Tibial nerve (tissue), 4 donors: ENCODE measurements at places on chromosomes 3 and 15. TPM values are rescaled to one million over a fixed set of nuclear protein-coding genes. Genes with fewer than 3 reads are reported as not detected.

GRCh38 chr3:108462899-108463298, 47.5 kb downstream of the MYH15 start:
- no peak for DNase-seq
- H3K36me3 ChIP-seq, result no peaks in the 10 kb centered on the region
- no peak overlapping the region for H3K4me3 ChIP-seq
- no peaks in the 10 kb centered on the region for H3K27me3 ChIP-seq

DNA sequence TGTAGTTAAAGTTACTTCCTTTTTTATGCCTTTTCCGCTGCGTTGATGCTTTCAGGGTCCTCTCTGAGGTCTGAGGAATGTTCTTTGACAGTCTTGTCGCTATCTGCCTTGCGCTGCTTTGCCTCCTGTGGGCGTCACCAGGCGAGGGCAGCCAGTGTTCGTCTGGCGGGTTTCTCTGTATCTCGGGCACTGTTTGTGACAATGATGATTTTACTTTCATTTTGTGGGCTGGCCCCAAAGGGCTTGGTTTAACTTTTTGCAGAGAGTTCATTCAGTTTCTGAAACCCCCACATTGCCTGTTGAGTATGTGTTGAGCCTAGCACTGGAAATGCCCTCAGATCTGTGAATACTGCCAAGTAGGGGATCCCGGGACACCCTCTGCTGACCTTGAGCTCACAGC, 24.6 kb upstream of the SACM1L start:
- DNase-seq, result no peak
- peaks cover 19% of the 10 kb centered on the region for H3K4me1 ChIP-seq
- peaks cover 24% of the 10 kb centered on the region for H3K36me3 ChIP-seq
- peak overlapping the region; percentile 2 for H3K27ac ChIP-seq

DNA sequence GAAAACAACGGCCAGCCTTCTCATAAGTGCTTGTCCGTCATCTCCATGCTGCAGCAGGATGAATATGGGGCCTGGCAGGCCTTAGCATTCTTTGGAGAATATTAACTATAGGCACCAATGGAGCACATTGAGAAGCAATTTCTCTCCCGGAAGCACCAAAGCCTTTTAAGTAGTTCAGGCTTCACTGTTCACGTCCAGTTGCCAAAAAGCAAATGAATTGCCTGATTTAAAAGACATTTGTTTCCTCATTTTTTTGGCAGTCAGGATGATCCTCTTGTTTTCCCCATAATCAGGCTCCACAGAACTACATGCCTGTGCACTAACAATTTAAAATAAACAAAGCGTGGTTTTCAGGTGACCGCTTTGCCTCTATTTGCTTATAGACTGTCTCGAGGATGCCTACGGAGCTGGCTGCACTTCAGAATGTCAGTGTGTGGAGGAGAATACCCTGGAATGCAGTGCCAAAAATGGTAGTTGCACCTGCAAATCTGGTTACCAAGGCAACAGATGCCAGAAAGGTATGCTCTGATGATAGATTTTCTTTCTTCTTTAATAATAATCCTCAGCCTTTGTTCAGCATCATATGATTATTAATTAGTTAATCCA, 725.2 kb upstream of the GOLIM4 start:
- no peak for DNase-seq
- no peak overlapping the region for H3K27ac ChIP-seq
- no peak overlapping the region for H3K4me3 ChIP-seq
- no peaks in the 10 kb centered on the region for H3K36me3 ChIP-seq
- no peaks in the 10 kb centered on the region for H3K27me3 ChIP-seq

DNA sequence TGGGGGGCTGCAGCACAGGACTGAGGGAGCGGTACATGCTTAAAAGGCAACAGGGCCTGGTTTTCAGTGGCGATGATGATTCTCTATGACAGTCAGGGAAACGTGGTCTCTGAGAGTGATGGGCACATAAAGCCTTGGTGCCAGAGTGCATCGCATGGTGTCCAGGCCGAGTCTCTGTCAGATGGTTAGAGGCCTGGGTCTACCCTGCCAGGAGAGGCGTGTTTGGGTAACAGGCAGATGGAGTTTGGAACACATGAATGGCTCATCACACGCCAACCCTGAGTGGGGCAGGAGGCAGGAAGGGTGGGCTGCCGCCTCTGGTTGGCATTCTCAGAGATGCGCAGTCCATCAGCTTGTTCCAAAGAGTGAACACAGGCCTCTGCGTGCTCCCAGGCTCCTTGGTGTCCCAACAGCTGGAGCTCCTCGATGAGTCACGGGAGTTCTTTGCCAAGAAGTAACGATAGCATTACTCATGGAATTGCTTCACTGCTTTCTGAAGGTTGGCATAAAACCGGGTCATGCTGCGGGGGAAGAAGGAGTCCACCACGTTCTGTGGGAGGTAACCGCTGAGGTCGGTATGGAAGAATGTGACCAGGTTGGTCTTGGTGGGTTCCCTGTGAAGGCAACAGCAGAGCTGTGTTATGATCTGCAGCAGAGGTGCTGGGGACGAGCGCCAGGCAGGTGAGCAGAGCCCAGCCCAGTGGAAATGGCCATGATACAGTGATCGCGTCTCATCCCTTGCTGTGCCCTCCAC, 11.0 kb downstream of the STARD5 start:
- no peak overlapping the region for H3K4me3 ChIP-seq
- peak overlapping the region; percentile 69 for H3K27ac ChIP-seq
- peaks cover 19% of the 10 kb centered on the region for H3K4me1 ChIP-seq
- H3K36me3 ChIP-seq, result peaks cover 3% of the 10 kb centered on the region
- H3K27me3 ChIP-seq, result no peaks in the 10 kb centered on the region

GRCh38 chr3:125280668-125281361, 68.3 kb upstream of the SLC12A8 start:
- H3K4me3 ChIP-seq, result no peak overlapping the region
- no peaks in the 10 kb centered on the region for H3K27me3 ChIP-seq
- peaks cover 13% of the 10 kb centered on the region for H3K4me1 ChIP-seq

DNA sequence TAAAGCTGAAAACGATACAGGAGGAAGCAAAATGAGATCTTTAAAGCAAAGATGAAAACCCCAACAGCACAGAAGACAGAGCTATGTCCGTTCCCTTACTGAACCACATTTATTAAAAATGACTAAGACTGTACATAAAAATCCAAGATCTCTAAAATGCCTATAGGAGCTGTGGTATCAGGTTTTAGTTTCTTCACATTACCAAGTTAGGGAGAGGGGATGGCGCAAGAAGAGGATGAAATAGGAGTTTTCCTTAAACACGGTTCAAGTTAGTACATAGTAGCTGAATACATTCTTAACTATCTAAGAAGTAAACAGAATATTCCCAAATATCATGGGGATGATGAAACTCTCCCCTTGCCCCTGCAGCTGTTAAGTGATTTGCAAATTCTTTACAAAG, 6.3 kb downstream of the EOMES start:
- peaks cover 81% of the 10 kb centered on the region for H3K27me3 ChIP-seq
- H3K27ac ChIP-seq, result no peak overlapping the region
- H3K4me3 ChIP-seq, result no peak overlapping the region

GRCh38 chr3:24707936-24708335, 213.3 kb upstream of the THRB start:
- H3K4me3 ChIP-seq, result no peak overlapping the region
- no peaks in the 10 kb centered on the region for H3K4me1 ChIP-seq
- no peaks in the 10 kb centered on the region for H3K27me3 ChIP-seq
- H3K27ac ChIP-seq, result no peak overlapping the region

- DNase-seq, result no peak
- H3K4me1 ChIP-seq, result peaks cover 24% of the 10 kb centered on the region
- H3K27ac ChIP-seq, result no peak overlapping the region
These were observed 65.3 kb upstream of the FLNB start for GRCh38 chr3:57942872-57943283.

DNA sequence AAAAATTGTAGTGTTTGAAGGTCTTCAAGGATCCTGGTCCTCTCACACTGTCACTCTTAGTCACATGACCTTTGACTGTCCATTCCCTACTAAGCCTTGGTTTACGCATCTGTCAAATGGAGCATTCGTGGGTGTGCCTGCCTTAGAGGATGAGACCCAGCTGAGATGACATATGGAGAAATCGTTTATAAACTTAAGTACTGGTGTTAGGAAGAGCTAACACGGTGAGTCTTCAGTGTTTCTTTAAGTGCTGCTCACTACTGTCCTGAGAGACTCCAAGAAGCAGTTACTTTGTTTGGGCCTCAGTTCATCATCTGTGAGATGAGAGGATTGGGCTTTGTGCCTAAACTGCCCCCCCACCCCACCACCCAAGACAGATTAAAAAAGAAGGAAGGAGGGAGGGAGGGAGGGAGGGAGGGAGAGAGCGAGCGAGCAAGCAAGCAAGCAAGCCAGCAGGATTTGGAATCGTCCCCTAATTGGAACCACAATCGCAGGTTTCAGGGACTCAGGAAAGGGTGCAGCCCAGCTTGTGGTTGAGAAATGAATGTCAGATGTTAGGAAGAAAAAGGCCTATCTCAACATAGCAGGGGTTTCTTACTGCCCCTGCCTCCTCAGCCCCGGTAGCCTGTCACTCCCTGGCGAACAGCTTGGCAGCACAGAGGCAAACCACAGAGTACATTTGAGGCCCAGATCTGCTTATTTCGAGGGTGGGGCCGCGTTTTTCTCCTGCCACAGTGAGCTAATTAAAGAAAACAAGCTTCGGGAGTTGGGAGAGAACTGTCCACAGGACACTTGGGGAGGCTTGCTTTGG, 32.7 kb downstream of the SMAD3 start:
- H3K36me3 ChIP-seq, result no peaks in the 10 kb centered on the region
- no peak overlapping the region for H3K4me3 ChIP-seq
- peak overlapping the region; percentile 80 for H3K27ac ChIP-seq
- no peaks in the 10 kb centered on the region for H3K27me3 ChIP-seq

DNA sequence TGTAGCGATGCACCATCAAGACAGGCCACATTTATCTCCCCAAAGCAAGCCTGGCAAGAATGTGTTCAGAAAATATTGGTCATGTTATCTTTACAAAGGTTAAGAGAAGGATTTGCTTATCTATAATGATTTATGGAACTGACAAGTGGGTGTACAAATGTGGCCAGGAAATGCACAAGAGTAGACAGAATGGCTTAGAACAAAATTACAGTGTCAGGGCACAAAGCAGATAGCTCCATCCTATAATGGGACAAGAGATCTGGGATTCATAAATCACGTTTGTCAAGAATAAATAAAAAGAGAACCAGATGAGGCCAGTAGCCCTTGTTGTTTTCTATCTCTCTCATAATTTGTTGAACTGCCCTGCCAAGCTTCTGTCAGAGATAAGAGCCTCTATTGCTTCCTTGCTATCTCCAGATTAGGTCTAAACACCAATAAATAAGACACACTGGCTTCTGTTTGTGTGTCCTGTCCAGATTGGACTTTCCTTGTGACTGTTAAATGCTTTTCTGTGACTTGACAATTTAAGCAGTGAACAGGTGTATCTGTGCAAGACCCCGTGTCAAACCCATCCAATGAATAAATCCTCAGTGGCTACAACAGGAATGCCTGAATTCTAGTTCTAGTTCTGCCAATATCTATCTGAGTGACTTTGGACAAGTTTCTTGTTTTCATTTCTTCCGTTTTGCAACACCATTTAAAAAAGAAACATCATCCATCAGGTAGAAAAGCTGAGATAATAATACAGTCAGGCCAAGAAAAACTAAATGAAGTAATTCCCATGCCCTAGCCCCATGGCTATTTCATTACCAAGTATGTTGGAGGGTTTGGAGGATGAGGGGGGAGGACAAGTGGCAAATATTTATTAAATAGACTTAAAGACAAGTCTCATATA, 157.2 kb downstream of the DCLK3 start:
- H3K4me3 ChIP-seq, result no peak overlapping the region
- H3K36me3 ChIP-seq, result no peaks in the 10 kb centered on the region
- H3K4me1 ChIP-seq, result no peaks in the 10 kb centered on the region
- H3K27me3 ChIP-seq, result no peaks in the 10 kb centered on the region
- H3K27ac ChIP-seq, result no peak overlapping the region
- no peak for DNase-seq

- peak overlapping the region; percentile 89 for H3K27ac ChIP-seq
- H3K36me3 ChIP-seq, result no peaks in the 10 kb centered on the region
- H3K4me1 ChIP-seq, result peaks cover 29% of the 10 kb centered on the region
These were observed 815 bp upstream of the ABCC5 start for GRCh38 chr3:184018424-184018973.

DNA sequence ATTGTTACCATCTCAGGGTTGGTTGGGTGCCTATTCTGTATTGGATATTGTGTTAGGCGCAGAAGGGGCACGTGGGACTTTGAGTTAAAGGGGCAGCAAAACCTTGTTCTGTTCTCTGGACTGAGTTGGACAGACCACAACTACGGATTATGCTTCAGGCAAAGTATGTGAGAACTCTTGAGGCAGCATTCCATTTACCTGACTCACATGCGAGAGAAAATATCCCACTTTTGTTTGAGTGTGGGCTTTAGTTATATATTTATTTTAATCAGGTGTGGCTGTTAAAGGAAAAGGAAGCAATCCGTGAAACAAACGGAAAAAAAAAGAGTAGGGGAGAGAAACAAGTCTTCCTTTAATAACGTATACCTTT, 627 bp upstream of the PLS1 start:
- DNase-seq, result no peak
- H3K4me1 ChIP-seq, result peaks cover 17% of the 10 kb centered on the region
- no peaks in the 10 kb centered on the region for H3K36me3 ChIP-seq
- H3K27me3 ChIP-seq, result no peaks in the 10 kb centered on the region

DNA sequence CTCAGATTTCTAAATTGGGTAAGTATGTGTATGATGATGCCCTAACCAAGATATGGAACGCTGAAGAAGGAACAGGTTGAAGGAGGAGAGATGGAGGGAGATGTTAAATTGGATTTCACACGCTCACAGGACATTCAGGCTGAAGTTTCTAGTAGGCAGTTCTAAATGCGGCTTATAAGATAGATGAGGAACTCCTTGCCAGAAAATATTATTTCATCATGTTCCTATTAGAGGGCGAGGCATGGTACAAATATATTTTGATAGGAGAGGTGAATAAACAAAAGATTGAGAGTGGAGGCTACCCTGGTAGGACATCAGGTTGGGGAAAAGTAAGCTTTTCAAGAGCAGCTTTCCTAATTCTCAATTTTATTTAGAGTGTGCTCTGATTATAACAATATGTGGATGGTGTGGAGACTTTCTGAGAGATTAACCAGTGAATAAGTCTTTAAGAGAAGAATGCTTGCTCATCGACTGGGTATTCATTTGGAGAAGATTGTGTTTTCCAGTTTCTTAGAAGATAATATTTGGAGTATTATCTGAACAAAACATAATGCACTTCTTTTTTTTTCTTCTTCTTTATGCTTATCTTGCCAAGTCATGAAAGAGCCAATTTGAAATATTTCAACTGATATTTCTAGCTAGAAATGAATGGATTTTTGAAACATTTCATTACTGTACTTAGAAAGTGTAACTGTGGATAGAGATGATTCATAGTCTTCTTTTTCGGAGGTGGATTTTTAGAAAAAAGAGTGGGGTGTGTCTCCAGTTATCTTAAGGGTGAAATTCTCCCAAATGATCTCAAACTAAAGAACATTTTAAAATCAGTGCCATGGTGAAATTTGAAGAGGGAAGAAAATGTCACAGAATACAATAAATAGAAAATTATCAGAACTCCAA, 88.5 kb downstream of the B3GALNT1 start:
- H3K27ac ChIP-seq, result no peak overlapping the region
- H3K36me3 ChIP-seq, result no peaks in the 10 kb centered on the region
- H3K27me3 ChIP-seq, result no peaks in the 10 kb centered on the region
- H3K4me1 ChIP-seq, result no peaks in the 10 kb centered on the region
- no peak overlapping the region for H3K4me3 ChIP-seq

CFAP100 gene
- not detected for total RNA-seq

PP2D1 gene
- total RNA-seq, result not detected
